ENCODE measurements at places on chromosomes 2 and 18.
A peak's percentile ranks its signal among the peaks of the same experiment; 100 is the strongest.

DNA sequence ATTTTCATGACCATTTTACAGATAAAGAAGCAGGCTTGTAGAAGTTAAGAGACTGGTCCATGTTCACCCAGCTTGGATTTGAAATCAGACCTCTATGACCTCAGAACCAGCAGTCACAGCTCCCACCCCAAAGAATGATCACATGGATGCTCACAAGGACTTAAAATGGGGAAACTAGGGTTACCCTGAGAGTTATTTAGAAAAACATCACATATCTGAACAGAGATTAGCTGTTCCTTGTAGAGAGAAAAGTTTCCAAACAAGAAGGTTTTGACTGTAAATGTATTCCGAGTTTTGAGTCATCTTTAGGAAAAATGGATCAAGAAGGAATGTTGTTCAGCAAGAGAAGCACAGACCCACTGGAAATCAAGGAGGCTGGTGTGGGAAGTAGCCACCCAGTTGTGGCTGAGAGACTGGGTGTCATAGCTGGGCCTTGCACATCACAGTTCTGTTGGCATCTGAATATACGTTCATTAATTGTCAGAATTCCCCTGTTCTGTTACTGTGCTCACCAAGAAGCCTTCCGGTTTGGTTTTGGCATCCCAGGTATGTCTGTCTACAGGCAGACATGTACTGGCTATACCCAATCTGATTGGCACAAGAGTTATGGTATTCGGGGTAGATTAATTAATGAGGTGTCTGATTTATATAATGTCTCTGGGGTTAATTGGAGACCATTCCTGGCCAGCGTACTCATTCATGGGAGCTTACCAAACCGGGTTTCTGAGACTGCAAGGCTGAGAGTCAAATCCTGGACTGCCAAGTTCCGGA, 371.8 kb upstream of the SLC14A2 start:
- no peak for DNase-seq

DNA sequence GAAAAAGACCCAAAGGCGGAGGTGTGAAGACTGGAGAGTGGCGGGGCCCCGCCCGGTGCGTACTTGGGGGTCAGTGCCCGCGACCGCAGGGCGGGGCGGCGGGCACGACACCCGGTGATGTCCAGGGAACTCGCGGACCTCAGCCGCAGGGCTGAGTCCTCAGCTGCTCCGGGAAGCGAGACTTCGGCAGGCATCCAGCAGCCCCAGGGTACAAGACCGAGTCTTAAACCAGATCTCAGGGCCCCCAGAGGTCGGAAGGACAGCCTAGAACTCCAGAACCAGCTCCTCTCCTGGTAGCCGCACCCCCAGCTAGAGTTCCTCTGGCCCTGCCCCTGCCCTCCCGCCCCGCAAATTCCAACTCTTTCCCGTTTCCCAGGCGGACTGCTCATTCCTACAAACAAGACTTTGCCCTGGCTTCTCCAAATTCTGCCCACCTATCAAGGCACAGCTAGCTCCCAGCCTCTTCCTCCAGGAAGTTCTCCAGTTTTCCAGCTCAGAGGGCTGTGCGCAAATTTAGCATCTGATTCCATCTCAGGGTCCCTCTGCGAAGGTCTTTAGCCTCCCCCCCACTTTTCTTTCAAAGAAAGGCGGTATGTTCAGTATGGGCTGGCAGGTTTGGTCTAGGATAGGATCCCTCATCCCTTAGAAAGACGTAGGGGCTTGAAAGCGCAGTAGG, 26.0 kb upstream of the NOTO start:
- no peak for DNase-seq

DNA sequence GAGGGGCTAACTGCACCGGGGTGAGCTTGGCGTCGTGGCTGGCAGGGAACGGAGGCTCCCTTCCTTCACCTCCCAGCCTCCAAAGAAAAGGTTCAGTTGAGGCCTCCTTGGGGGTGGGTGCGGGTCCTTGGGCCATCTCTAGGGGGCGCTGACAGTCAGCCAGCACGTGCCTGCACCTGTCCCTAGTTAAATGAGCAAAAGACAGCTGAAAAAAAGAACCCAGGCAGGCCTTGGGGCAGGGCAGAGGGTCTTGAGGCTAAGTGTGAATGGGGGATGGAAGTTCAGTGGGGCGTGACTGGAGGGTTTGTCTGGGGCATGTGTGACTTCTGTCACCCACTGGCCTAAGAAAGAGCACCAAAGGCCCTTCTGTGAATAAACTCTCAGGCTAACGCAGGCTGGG, 56.4 kb downstream of the ZFP36L2 start:
- no peak for DNase-seq

- peak; percentile 80 for DNase-seq
These were observed 15.1 kb upstream of the CCBE1 start for GRCh38 chr18:59712311-59712710.

DNA sequence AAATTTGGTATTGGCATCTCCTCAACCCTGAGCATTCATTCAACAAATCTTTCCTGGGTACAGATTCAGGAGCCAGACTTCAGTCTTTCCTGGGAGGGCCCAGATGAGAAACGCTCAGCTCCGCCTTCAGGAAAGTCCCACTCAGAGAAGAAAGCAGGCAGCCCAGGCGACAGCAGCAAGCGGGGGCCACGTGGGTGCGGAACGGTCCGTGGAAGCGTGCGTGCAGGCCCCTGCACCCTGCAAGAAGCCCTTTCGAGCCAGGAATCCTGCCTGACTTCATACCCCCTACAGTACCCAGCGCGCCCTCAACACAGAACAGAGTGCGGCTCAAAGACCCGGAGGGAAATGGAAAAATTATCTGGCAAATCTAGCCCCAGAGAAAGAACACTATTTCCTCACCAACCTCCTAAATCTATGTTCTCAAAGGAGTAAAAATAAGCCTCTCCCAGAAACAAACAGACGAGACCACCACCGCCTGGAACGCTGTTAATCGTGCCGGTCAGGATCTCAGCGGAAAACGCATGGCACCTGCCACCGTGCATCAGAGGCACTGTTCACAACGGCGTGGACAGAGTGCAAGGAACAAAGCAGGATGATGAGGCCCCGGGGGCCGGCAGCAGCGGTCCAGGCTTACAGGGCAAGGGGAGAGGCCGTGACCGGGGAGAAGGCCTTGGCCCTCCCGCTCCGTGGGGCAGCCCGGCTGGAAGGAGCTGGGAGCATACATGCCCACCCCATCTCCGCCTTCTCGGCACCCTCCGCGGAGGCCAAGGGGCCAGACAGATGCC, 318.3 kb downstream of the EIPR1 start:
- no peak for DNase-seq

GRCh38 chr2:16336491-16336890, 329.1 kb downstream of the CYRIA start:
- DNase-seq, result no peak

GRCh38 chr2:76469066-76469465, 758.4 kb upstream of the GCFC2 start:
- DNase-seq, result no peak

- peak; percentile 42 for DNase-seq
These were observed 496.9 kb upstream of the VRK2 start for GRCh38 chr2:57549642-57550102.

- DNase-seq, result no peak
These were observed 117.3 kb downstream of the THADA start for GRCh38 chr2:43478412-43479086.

GRCh38 chr18:46484971-46485370, 172.0 kb downstream of the LOXHD1 start:
- DNase-seq, result no peak

DNA sequence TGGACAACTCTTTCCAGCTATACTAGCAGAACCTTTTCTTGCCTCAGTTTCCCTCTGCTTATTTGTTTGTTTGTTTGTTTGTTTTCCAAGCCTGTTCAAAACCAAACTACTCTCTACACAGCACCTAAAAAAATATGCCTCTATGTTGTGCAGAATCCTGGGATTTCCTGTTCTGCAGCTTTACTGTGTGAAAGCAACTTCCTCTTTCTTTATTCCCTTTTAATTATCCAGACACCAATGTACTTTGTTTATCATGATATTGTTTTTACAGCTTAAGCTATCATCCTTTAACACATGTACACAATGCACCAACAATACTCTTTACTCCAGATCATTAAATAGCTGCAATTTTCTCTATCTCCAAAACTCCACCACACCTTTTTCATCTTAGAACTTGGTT, 259.5 kb downstream of the EPHA4 start:
- DNase-seq, result no peak

- no peak for DNase-seq
These were observed 57.1 kb downstream of the OXER1 start for GRCh38 chr2:42706836-42707235.

GRCh38 chr2:33267043-33267442, 209.4 kb upstream of the RASGRP3 start:
- no peak for DNase-seq

GRCh38 chr18:62479574-62479973, 43.3 kb upstream of the ZCCHC2 start:
- DNase-seq, result no peak

- no peak for DNase-seq
These were observed 5.8 kb upstream of the ZNF532 start for GRCh38 chr18:58858591-58859468.

DNA sequence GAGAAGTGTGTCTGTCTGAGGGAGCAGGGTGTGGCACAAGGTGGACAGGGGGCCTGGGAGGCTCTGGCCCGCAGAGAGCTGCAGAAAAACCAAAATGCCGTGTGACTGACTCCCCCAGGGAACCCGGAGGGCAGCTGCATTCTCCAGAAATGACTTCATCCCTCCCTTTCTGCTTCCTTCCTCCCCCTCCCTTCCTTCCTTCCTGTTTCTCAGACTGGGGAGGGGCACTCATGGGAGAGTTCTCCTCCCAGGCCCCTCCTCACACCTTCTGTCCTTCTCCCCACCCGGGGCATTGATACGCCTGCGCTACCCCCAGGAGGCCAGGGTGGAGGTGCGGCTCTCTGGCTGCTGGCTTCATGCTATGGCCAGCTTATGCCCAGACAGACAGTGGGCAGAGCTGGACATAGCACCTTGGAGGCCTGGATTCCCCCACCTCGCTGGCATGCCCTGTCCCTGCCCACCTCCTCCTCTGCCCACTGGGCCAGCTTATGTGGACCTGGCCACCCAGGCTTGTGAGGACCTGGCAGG, 8.2 kb upstream of the GPR17 start:
- DNase-seq, result no peak
